ENCODE measurements at places on chromosomes 2 and 18.

- DNase-seq, result no peak
Observed at GRCh38 chr2:146984014-146984413, 860.8 kb upstream of the ACVR2A start.

GRCh38 chr18:58168221-58168620, 124.2 kb downstream of the NEDD4L start:
- no peak for DNase-seq

GRCh38 chr2:105180491-105180972, 61.0 kb upstream of the GPR45 start:
- DNase-seq, result no peak

GRCh38 chr2:109139865-109140396, 10.9 kb downstream of the SH3RF3 start:
- no peak for DNase-seq

GRCh38 chr2:29066997-29067605, 7.2 kb downstream of the PCARE start:
- no peak for DNase-seq

DNA sequence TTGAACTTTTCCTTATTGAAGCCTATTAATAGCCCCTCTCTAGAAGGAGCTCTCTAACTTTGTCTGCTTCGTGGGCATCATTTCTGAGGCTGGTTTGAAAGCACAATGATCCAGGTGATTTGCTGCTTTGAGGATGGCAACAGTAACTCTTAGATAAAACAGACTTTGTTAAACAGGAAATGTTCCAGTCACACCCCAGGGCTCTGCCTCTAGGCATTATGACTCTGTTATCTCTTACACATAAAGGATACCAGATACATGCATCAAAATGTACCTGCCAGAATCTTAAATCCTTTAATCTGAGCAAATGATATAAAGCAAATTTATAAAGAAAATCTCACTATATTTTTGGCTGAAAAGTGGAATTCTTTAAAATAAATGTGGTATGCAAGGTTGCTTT, 52.3 kb downstream of the GAD1 start:
- no peak for DNase-seq

DNA sequence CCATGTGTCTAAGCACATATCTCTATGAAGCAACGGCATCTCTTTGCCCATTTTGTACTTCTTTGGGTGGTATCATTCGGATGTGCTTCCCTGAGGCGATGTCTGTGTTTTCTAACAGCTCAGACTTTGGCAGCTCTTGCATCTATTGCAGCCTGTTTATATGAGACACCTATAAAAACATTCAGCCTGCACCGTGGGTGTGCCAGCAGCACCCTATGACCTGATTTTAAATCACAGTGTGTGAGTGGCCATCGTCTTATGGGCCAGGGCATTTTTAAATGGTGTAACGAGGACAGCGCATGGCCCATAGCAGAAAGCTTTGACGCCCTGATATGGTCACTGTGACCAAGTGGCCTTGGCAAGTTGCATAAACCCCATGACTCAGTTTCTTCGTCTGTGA, 12.9 kb downstream of the NPAS2 start:
- DNase-seq, result no peak

DNA sequence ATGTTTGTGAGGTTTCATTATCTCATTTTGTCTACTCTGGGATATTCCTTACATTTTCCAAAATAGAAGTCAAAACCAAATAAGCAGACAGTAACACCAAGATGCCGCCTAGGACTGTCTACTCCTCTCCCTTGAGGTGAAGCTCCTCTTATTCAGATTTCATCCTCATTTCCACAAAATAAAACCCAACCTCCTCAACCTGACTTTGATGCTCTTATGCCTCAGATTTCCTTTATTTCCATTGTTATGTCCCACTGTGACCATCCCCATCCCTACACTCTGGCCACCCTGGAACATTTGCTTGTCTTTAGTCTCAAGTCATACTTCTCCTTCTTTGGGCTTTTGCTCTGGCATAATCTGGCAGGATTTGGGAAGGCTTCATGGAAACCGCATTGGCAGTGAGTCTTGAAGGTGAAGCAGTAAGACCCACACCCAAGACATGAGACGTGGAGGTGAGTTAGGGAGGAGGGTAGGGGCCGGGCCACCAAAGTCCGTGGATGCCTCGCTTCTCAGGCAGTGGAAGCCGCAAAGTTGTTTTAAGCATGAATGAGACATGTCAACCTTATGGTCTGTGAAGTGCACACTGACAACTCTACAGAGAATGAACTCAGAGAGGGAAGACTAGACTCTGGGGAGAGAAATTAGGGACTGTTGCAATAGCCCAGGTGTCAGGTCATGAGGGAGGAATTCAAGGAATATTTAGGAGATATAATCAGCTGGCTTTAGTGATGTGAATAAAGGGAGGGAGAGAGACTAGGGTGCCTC, 63.6 kb downstream of the DDX1 start:
- no peak for DNase-seq

- no peak for DNase-seq
Observed at GRCh38 chr2:210517264-210517663, 39.1 kb upstream of the CPS1 start.

DNA sequence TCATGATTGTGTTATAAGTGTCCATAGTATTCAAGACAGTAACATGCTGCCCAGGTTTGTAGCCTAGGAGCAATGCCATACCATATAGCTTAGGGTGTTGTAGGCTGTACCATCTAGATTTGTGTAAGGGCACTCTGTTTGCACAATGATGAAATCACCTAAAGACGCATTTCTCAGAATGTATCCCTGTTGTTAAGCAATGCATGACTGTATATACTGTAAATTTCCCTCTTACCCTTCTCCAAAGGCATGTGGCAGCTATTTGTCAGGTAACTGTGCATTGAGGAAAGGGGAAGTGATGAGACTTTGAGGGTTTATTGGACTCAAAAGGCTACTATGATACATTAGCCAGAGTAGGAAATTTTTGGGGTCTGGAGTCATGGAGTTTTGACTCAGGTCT, 180.8 kb downstream of the VAPA start:
- DNase-seq, result no peak

DNA sequence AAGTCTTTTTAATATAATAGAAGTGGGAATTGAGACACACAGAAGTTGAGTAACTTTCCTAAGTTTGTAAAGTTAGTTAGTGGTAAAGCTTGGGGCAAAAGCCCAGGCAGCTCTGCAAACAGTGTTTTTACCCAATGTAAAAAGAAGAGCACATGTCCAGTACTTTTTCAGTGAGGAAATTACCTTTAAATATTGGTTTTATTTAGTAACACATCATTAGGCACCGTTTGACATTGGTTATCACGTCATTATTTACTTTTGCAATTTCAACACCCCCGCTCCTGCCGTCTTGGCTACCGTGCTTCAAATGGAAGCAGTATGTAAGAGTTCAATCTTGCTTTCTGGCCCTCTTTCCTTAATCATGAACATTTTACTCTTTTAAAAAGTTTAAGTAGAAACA, 807.9 kb downstream of the EPHA4 start:
- DNase-seq, result no peak

DNA sequence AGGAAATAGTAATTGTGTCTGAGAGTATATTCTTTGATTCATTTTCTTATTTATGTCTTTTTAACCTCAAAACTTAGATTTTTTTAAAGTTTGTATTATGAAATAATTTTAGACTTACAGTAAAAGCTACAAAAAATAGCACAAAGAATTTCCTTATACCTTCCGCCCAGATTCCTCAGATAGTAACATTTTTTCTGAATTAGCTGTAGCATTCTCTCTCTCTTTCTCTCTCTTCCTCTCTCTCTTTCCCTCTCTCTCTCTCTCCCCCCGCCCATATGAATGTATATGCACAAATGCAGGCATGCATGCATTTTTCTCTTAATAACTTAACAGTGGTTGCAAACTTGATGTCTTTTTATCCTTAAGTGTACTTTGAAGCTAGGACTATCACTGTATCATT, 361.1 kb upstream of the NRP2 start:
- DNase-seq, result no peak

- no peak for DNase-seq
Observed at GRCh38 chr2:153972412-153972811, 100.7 kb downstream of the GALNT13 start.

- DNase-seq, result peak; percentile 64
Observed at GRCh38 chr2:100610381-100610831, 47.6 kb downstream of the PDCL3 start.

- DNase-seq, result no peak
Observed at GRCh38 chr18:56157541-56157940, 480.9 kb downstream of the TXNL1 start.

DNA sequence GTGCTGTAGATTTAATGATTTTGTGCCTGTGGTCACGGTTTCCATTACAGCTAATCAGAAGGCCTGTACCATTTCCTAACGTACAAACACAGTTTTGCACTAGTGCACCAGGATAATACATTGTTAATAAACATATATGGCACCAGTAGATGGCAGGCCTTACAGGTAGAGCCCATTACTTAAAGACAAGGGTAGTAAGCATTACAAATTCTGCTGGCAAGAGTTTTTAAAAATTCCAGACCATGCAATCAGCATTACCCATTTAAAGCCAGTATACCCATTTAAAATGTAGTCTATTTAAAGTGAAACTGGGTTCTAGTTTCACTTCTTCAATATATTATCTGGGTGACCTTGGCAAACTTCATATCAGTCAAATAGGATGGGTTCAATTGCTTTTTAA, 224.2 kb downstream of the NUP35 start:
- DNase-seq, result no peak

DNA sequence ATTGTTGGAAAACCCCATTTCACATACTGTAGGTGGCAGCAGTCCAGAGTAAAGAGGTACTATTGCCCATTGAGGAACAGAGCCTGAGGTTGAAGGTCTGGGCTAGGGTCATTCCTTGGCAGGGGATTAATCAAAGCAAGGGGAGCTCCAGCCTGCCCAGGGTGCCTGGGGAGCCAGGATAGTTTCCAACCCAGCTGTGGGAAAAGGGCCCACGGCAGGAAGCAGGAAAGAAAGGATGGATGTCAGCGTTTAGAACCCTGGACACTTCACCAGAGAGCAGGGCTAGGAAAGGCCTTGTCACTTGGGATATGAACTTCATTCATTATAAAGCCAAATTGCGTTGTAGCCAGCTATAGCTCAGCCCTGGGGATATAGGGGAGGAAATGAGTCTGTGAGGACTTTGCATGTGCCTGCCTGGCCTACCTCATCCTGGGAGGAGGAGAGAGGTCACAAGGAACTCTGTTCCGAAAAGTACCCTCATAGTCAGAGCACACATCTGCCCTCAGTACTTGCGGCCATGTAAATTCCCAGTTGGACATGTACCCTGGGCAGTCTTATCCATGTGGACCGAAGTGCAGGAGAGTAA, 140.2 kb upstream of the COPS8 start:
- DNase-seq, result no peak

DNA sequence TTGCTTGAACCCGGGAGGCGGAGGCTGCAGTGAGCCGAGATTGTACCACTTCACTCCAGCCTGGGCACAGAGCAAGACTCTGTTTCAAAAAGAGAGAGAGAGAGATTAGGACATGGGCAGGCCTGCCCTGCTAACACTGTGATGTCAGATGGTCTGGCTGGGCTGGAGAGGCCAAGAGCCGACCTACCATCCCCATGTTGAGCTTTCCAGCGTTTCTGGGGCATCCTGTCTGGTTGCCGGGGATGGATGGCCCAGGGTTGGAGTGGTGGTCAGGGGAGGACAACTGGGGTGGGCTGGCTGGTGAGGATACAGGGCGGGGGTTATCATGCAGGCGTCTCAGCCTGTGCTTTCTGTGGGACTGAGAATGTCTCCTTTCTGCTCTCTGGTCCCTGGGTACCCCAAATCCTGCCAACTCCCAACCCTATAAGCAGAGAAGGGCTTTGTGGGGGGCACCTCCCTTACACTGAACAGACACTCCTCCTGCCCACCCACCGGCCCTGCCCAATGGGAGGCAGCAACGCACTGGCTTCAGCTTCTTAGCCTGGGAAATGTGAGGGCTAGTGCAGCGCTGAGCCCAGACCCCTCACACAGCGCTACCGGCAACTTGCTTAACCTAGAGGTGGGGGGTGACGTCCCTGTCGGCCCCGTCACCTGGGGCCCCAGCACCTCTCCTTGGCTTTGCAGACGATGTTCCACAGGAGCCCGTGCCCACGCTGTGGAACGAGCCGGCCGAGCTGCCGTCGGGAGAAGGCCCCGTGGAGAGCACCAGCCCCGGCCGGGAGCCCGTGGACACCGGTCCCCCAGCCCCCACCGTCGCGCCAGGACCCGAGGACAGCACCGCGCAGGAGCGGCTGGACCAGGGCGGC, 5.4 kb downstream of the SNORC start:
- no peak for DNase-seq

DNA sequence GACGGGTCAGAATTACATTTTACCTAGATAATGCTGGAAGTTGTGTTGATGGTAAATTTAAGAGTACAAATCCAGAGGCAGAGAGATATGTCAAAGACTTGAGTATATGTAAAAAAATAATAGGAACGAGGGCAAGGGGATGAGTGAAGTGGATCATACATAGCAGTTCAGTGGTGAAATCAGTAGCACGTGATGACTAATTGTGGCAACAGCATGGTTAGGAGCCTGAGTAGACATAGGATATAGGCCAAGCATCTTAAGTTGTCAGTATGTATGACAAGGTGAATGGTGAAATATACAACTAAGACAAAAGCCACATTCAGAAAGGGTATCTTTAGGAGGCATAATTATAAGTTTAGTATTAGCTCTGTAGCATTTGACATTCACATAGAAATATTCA, 826.5 kb upstream of the PIK3C3 start:
- DNase-seq, result no peak

DNA sequence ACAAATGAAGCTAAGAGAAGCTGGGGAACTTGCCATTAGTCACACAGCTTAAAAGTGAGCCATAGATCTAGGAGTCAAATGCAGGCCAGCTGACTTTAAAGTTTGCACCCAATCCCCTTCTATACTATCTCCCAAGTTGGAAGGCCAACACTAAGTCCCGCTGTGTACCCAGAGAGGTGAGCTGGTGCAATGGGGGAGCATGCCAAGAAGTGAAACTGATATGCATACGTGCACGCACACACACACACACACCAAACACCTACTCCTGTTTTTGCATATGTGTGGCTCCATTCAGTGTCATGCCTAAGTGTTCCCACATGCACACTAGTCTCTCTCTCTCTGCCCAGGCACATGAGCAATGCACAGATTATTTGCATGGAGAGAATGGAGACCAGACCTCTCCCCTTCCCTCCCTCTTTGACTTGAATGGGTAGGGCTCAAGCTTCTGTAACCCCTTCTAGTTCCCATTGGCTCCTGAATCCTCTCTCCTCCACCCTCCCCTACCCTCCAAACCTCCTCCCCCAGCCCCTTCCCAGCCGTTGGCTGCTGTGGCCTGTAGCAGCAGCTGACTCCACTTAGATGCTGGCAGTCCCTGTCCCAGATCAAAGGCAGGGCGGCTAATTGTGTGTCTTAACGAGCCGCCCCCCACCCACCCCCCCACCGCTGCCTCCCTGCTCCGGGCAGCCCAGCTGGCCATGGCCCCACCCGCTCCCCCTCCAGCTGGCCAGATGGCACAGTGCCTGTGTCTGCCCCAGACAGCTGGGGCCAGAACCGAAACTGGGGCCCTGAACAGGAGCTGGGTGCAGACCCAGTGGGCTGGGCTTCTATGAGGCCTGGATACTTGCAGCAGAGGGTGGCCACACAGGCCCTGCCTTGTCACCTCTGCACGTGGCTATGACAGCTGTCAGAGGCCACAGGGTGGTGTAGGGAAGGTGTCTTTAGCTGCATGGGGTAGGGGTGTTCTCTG, 5.6 kb downstream of the WNT10A start:
- no peak for DNase-seq

- no peak for DNase-seq
Observed at GRCh38 chr2:205934443-205934842, 151.5 kb downstream of the INO80D start.
